ENCODE measurements at places on chromosomes 2 and 18.

- no peak for DNase-seq
These were observed 933.9 kb downstream of the TRIB2 start for GRCh38 chr2:13650586-13651180.

DNA sequence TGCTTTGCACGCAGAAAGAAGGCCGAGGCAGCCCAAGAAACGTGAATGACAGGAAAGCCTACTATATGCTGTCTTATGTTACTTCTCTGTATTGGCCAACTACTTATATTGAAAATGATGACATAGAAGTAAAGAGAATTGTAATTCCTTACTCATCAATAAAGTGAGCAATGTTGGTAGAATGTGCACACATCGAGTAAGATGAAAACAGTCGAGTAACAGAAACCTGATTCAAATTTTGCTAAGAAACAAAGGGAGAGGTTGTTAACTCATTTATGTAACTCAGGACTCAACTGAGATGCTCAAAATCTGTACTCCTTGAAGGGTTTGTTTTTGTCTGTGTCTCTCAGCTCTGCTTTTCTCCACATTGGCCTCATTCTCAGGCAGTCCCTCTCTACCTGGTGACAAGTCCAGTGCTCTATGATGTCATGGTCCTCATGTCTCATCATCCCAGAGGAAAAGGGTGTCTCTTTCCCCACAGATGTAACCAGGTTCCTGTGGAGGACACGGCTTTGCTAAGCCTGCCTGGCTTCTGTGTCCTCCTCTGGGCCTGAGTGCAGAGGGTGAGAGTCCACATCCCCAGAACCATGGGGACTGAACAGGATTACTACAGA, 30.3 kb upstream of the CCDC93 start:
- no peak for DNase-seq

GRCh38 chr2:108330979-108331378, 42.3 kb downstream of the SULT1C2 start:
- no peak for DNase-seq

- no peak for DNase-seq
These were observed 254.2 kb downstream of the KCNS3 start for GRCh38 chr2:18132697-18133096.

DNA sequence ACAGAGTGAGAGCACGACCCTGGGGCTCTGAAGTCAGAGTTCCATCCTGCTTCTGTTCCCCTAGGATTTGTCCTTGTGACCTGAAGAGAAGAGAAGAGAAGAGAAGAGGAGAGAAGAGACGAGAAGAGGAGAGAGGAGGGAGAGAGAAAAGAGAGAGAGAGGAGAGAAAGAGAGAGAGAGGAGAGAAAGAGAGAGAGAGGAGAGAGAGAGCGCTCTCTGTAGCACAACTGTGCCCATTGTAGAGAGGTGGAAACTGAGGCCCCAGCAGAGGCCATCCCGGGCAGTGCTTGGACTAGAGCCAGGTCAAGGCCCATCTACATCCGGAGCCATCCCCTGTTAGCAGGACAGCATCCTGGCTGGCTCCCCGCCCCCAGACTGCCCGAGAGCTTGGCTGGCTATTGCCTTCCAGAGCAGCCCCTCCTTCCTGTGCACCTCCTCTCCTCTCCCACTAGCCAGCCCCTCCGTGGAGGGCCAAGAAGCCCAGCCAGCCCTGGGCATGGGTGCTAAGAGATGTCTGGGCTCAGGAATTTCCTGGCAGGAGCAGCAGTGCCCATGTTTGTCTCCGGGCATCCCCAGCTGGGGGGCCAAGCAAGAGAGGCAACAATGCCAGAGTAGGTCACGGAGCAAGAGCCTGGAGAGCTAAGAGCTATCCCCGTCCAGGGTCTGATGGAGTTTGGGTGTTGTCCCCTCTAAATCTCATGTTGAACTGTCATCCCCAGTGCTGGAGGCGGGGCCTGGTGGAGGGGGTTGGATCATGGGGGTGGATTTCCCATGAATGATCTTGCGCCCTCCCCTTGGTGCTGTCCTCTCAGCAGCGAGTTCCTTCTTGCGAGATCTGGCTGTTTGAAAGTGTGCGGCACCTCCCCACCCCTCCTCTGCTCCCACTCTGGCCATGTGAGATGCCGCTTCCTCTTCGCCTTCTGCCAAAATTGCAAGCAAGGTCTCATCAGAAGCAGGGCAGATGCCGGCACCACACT, 18.2 kb upstream of the GPR55 start:
- peak; percentile 90 for DNase-seq

DNA sequence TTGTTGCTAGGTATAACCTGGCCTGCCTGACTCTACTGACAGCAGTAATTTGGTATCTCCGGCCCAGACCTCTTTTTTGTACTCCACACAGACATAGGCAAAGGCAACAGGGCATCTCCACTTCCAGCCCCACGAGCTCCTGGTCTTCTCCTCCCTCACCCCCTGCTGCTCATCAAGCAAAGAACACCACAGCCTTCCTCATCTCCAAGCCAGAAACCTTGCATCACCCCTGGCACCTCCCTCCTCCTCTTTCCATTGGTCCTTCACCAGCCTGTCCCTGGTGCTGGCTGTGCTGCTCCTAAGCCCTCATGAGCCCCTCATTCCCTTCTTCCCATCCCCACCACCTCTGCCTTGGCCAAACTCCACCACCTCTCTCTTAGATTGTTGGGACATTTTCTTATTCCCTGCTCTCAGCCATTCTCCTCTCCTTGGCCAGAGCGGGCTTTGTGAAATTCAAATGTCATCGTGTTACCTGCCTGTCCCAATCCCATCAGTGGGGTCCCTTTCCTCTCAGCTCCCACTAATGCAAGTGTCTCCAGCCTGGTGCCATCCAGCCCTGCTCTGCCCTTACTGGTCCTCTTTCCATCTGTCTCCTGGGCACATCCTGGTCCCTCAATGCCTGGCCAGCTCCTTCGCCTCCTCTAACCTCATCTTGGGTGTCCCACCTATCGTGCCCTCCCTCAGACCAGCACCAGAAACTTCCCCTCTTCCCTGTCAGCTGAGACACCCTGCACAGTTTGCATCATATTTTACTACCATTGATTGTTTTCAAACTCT, 77.4 kb downstream of the INHBB start:
- no peak for DNase-seq

Data from GM12864 (cell line).